ENCODE measurements at places on chromosomes 13 and 19.

- DNase-seq = no peak
These were observed 1.3 kb upstream of the ATP4B start for GRCh38 chr13:113659337-113659736.

- peak; percentile 32 for DNase-seq
These were observed 450 bp downstream of the NDUFA11 start for GRCh38 chr19:5903056-5903623.

DNA sequence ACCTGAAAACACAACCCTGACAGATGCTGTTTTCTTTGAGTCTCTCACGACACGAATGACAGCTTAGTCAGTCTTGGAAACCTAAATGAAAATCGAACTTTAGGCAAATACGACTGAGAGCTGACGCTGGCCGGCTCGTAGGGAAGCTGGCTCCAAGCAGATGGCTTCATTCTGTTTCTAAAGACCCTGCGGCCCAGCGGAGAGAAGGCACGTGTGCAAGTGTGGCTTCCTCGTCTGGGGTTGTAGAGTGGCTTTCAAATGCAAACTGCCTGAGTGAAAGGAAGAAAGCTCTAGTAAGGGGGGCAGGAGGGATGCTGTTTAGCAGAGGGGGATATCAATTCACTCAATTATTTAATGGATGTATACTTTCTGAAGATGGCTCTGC is 26.1 kb upstream of the TIMM44 start:
- DNase-seq = no peak

GRCh38 chr13:110855363-110855762 is 59.5 kb downstream of the ANKRD10 start:
- DNase-seq = no peak

GRCh38 chr13:96844195-96844594 is 150.1 kb downstream of the OXGR1 start:
- DNase-seq = no peak

DNA sequence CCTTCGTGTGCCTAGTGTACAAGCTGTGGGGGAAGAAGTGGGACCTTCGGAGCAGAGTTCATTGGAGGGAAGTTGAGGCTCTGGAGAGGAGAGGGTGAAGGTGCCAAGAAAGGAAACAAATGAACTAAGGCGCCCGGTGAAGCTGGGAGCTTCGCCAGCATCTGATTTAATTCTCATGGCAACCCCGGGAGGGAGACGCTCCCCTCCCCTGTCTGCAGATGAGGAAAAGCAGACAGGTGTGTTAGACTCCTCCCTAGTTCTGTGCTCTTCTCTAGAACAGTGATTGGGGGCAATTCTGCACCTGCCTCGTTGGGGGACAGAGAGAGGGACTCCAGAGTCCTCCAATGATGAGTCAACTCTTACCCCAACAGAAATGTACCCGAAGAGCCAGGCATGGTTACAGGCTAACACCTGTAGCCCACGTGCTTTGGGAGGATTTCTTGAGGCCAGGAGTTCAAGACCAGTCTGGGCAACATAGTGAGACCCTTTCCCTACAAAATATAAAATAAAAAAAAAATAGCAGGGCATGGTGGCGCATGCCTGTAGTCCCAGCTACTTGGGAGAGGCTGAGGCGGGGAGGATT is 4.2 kb downstream of the SSC5D start:
- DNase-seq = no peak

GRCh38 chr19:16902545-16902944 is 13.7 kb downstream of the F2RL3 start:
- DNase-seq = no peak

GRCh38 chr19:46221981-46222610 is 7.4 kb upstream of the IGFL1 start:
- DNase-seq = no peak

- no peak for DNase-seq
These were observed 17.0 kb downstream of the RXFP2 start for GRCh38 chr13:31756346-31756745.

DNA sequence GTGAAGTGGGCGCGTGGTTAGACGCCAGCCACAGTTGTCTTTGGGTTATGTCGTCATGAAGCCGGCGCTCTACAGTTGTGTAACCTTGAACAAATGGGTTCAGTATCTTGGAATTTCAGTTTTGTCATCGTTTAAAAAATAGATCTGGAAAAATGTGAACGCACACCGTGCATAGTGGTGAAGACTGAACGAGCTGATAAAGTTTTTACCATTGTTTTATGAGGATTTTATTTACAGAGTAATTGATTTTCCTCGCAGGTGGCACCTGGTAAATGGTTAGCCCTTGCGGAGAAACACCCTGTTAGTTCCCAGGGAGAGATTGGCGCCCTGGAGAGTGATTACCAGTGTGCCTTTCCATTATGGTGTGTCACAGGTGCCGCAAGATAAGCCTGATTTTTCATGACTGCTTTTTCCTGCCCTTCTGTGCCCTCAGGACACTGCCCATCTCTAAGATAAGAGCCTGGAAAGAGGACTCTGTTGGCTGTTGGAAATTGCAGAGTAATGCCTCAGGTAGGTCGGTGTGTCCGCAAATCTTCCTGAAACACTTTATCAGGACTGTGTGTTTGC is 577 bp downstream of the ZNF181 start:
- no peak for DNase-seq

- no peak for DNase-seq
These were observed 145.0 kb downstream of the SLITRK6 start for GRCh38 chr13:85654227-85654626.

DNA sequence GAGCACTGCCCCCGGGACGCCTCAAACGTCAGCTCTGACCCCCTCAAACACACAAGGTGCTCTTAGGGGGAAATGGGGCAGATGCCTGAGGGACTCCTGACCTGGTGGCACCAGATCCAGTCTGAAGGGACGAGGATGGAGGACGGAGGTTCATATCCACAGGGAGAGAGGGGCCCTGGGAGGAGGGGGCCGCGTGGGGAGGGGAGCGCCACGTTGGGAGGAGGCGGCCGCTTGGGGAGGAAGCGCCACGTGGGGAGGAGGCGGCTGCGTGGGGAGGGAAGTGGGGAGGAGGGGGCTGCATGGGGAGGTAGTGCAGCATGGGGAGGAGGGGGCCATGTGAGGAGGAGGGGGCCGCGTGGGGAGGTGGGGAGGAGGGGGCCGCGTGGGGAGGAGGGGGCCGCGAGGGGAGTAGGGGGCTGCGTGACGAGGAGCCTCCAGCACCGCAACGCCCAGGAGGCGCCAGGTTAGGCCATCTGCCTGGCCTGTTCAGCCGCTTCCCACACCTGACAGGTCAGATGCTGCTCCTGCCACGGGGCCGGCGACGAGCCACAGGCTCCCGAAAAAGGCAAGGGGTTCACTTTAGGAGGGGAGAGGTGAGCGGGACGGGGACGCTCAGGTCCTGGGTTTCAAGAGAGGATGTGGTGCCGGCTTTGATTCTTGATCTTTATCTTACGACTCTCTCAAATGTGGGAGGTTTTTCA is 36.7 kb upstream of the C13orf46 start:
- no peak for DNase-seq

DNA sequence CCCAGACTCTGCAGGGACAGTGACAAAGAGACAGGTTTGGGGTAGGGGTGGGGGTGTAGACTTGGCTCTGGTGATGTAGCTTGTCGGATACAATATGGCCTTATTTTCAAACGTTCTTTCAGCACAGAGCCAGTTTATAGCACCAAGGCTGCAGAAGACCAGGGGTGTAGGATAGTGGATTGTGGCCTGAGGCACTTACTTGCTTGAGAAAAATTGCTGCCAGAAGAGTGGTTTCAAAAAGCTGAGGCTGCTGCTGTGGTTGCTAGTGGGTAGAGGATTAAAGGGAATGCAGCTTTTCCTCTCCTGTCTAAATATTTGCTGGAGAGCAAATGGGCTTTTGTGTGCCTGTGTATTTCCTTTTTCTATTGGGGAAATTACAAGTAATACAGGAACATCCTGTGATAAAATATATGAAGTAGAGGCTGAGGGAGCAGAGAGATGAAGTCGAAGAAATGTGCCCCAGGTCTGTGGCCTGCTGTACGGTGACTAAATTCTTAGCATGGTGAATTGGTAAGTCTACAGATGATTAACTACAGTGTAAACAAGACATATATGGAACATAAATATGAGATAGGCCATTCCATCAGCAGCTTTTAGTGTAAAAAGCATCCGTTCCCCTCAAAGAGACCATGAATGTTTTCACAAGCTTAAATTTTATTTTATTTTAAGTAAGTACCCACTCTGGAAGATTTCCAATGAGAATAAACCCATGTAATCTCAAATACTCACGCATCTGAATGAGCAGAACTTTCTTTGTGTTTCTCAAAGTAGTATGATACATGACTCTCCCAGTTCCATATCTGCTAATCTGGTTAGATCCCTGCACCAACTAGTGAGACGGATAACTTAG is 112.9 kb downstream of the LRCH1 start:
- no peak for DNase-seq

- DNase-seq = no peak
These were observed 60.0 kb upstream of the WDFY2 start for GRCh38 chr13:51524312-51524711.

DNA sequence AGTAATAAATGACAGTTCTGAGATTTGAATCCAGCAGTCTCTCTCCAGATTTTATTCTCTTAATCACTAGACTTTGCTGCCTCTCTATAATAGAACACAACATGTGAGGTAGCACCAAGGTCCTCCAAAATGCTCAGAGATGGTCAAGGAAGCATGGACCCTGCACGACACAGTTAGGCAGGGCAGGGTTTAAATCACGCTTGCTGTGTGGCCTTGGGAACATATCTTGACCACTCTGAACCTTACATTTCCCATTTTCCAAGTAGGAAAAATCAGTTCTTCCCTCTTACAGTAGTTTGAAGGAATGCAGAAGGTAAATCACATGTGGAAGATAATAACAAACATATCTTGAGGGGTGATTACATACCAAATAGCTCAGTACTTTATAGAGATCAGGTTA is 6.3 kb downstream of the SYT3 start:
- DNase-seq = no peak

DNA sequence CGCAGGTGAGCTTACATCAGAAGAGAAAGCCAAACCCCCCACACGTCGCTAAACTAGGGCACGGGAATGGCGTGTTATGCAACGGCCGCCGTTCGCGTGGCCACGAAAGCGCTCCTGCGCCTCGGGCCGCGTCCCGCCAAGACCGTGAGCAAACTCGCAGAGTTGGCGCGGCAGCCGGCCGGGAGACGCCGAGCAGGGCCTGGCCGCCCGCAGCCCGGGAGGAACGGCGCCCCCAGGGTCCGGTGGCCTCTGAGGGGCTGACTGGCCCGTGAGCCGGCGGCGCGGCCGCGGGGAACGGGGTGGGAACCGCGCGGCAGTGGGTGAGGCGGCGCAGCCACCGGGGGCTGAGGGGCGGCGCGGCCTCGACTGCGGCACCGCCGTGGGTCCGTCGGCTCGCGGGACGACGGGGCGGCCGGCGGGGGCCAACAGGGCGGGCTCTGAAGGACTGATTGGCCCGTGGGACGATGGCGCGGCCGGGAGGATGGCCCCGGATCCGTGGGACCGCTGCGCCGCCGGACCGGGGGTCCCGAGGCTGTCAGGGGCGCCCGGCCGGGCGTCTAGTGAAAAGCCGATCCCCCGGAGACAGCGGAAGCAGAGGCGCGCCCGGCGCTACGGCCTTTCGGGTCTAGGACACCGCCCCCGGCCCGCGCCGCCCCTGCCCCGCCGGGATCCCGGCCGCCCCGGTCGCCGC is 903 bp downstream of the LATS2 start:
- no peak for DNase-seq

GRCh38 chr19:49347835-49348234 is 12.6 kb downstream of the CD37 start:
- no peak for DNase-seq

DNA sequence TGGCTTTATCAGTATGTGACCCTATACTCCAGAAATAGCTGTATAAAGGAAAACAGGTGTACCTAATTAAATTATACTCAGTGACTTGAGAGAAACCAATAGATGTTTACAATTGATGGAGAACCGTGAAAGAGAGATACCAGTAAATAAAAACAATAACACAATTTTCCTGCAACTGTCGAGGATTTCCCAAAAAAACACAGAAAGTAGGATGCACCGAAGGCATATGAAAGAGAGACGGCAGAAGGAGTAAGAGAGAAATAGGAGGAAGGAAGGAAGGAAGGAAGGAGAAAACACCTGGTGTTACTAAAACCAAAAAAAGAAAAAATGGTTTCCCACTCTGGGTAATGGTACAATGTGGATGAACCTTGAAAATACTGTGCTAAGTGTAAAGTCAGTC is 6.8 kb upstream of the ZNF229 start:
- no peak for DNase-seq

DNA sequence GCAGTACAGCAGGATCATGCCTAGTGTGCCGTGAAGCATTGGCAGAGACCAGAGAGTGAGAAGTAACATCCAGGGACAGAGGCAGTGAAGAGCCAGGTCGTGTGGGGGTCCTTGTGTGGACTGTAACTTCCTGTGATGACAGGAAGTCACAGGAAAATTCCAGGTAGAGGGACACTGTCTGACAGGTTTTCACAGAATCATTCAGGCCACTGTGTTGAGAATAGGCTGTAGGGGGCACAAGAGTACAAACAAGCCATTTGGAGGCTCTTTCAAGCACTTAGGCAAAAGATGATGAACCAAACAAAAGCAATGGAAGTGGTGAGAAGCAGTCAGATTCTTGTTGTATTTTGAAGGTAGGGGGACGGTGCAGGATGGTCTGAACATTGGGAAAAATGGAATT is 46.4 kb downstream of the N4BP2L1 start:
- peak; percentile 47 for DNase-seq

DNA sequence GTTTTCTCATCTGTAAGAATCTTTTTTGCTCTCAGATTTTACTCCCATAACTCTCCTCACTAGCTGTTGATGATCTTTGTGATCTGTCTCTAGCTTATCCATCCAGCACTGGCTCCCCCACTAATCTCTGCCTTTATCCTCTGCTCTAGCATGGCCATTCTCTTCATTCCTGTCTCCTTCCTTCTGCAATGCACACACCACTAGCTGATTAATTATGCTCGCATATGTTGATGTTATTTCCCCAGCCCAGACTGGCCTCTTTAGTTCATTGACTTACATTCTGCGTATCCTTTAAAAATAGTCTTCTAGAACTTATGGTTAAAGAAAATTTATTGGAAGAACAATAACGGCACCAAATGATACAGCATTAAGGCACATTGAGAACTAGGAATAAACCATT is 52.5 kb downstream of the DGKH start:
- DNase-seq = no peak

- DNase-seq = no peak
These were observed 1504.5 kb upstream of the PCDH20 start for GRCh38 chr13:62920159-62920558.
